Left renal cortex interstitium (tissue), 4 donors: ENCODE measurements at places on chromosomes 11 and 22.

- no peak for DNase-seq
Observed at GRCh38 chr22:34804604-34805003, 261.4 kb upstream of the ISX start.

- no peak for DNase-seq
Observed at GRCh38 chr11:2375341-2375853, 1.7 kb upstream of the CD81 start.

DNA sequence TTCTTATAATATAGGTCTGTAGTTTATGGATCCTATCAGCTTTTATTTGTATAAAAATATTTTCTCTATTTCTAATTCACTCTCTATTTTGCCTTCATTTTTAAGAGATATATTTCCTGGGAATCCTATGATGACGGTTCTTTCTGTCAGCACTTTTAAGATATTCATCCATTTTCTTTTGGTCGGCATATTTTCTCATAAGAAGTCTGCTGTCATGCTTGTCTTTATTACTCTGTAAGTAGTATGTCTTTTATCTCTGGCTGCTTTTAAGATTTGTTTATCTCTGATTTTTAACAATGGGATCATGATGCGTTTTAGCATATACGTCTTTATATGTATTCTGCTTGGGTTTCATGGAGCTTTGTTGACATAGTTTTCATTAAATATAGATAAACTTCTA lies 175.5 kb downstream of the SNX19 start:
- DNase-seq: no peak

DNA sequence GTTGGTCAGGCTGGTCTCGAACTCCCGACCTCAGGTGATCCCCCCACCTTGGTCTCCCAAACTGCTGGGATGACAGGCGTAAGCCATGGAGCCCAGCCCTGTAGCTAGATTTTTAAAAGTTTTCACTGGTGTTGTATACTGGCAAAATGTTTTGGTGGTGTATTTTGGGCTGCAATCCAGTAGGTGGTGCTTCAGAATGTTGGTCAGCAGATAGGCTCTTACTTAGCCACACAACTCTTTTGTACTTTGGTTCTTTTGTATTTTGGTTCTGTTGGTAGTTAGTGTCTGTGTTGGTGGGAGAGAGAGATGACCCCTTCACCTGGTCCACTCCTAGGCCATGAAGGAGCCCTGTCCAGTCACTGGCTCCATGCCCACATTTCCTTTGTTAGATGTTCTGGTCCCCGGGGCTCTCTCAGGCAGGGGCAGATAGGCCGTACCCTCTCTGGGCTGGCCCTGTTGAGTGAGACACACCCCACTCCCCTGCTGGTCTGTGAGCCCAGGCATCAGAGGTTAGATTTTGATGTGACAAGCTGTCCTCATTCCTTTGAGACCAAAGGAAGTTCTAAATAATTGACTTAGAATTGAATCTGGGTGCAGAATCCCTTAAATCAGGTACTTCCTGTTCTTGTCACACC lies 123.8 kb downstream of the DDX10 start:
- no peak for DNase-seq

GRCh38 chr22:40410731-40411505 lies 40.5 kb downstream of the SGSM3 start:
- no peak for DNase-seq

- DNase-seq: no peak
Observed at GRCh38 chr22:25447067-25447685, 117.3 kb upstream of the GRK3 start.

- no peak for DNase-seq
Observed at GRCh38 chr11:88307749-88308425, 29.6 kb downstream of the CTSC start.
